HCT116 (cell line): ENCODE measurements at places on chromosomes 11 and 22.

- DNase-seq, result no peak
Measured at GRCh38 chr11:128928400-128928799, 14.3 kb downstream of the TP53AIP1 start.

DNA sequence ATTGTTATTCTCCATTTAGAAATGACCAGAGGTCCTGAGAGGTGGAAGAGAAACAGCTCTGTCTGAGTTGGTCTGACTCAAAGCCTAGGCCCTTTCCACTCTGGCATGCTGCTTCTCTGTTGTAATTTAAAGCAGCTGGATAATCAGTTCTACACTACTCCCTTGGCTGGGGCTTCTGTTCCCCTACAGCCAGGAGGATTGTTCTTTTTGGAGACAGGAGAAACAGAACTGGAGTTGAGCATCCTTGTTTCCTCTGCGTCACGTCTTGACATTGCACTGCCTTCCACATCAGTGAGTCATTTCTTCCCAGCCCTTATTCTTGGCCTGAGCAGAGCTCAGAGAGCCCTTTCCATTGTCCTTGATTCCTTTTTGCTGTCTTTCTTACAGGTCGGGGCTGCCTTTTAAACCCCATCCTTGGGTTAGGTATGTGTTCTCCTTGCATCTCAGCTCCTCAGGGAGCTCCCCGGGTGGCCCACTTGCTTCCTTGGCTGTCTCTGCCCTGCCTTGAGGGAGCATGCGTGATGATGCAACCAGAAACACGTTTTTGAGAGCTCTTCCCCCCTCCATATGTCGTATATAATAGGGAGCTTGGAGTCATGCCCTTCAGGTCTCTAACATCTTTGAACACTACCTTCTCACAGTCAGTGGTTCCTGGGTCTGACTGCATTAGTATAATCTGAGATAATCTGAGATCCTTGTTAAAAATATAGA lies 35.7 kb downstream of the CYB5R2 start:
- DNase-seq, result no peak

DNA sequence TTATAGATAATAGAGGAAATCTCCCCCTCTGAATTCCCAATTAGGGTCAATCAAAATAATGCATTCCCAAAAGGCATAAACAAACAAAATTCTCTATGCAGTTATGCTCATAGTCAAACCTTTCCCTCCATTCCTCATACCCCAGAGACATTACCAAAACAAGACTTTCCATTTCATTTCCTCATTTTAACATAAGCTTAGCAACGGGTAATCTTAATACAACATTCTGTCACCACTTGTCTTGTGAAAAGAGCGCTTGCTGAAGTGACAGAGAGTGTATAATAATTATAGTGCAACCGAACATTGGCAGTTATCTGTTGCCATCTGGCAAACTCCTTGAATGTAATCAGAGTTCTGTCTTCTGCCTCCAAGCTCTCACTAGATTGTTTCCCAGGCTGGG lies 1.2 kb upstream of the SLN start:
- DNase-seq, result no peak

- no peak for DNase-seq
Measured at GRCh38 chr22:36375071-36375980, 12.4 kb downstream of the MYH9 start.

DNA sequence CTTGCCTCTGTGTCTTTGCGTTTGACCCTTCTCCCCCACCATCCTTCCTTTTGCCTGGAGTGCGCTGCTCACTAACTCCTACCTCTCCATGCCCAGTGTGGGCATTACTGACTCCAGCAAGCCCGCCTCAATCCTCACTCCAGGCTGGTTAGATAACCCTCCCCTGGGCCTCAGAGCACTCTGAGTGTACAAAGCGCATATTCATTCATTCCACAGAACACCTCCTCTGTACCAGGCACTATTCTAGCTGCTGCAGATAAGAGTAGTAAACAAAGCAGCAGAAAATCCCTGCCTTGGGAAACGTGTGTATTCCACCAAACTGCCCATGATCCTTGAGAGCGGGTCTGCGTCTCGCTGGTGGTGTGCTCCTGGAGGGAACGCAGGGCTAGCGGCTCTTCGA lies 3.2 kb downstream of the SLC22A8 start:
- DNase-seq, result no peak

- DNase-seq, result no peak
Measured at GRCh38 chr11:21883354-21883753, 309.5 kb upstream of the ANO5 start.

GRCh38 chr11:67463680-67464410 lies 5.2 kb downstream of the TMEM134 start:
- peak; percentile 73 for DNase-seq

GRCh38 chr11:125335106-125335505 lies 161.0 kb downstream of the FEZ1 start:
- no peak for DNase-seq

DNA sequence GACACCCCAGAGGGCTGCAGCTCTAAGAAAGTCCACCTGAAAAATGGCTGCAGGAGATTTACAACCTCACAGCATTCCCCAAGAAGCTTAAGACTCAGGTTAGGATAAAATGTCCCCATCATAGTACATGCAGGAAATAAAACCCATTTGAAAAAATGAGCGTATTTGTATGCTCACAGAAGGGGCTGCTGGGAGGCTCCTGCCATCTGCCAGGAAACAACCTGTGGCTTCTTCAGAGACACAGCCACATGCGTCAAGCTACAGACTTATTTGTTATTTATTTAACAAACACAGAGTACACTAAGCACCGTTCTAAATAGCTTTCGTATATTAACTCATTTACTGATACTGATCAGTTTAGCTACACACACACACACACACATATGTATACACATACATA lies 73.4 kb downstream of the FEZ1 start:
- DNase-seq, result no peak

GRCh38 chr11:86201371-86201884 lies 43.1 kb upstream of the EED start:
- no peak for DNase-seq

DNA sequence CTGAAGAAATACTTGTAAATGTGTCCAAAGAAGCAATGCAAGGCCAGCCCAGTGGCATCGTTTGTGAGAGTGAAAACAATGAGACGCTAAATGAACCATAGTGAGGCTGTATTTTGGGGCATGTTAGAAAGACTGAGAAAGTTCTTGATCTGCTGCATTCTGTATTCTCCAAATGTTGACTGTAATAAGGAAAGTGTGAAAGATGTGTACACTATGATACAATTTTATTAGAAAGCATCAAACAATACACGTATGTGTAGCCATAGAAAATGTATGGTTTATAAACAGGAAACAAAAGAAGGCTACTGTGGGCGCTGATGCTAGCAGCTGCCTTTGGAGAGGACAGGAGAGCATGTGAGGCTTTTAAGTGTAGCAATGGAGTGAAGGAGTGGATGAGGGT lies 233.5 kb upstream of the E2F8 start:
- DNase-seq, result no peak

DNA sequence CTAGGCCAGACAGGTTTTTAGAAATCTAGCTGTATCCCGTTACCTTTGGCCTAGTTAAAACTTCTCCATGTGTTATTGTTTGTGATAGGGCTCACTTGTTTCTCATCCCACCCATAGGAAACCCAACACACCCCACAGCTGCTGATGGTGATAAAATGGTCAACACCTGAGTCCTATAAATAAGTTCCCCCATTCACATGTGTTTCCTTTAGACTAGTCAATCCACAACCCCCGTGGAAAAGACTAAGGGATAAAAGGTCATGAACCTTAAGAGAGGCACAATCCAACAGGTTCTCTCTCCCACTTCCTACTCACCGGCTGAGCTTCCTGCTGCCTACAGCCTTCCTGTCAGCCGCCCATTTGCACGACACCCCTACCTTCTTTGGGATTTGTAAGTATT lies 768.4 kb downstream of the JRKL start:
- DNase-seq, result no peak

DNA sequence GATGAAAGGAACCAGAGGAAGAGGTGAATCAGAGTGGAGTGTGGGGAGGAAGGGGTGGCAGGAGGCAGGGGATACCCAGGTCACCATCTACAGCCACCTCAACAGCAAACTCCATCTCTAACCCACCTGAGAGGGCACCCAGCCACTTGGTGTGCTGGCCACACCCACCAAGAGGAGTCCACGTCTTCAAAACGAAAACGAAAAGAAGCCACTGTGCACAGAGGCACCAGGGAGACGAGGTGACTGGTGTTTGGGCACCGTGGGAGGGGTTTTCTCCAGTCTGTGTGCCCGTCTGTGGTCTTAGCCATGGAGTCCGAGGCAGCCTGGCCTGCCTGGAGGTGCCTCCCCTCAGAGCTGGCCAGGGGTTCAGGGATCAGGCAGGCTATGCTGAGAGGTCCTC lies 20.2 kb downstream of the PDGFB start:
- DNase-seq, result no peak

DNA sequence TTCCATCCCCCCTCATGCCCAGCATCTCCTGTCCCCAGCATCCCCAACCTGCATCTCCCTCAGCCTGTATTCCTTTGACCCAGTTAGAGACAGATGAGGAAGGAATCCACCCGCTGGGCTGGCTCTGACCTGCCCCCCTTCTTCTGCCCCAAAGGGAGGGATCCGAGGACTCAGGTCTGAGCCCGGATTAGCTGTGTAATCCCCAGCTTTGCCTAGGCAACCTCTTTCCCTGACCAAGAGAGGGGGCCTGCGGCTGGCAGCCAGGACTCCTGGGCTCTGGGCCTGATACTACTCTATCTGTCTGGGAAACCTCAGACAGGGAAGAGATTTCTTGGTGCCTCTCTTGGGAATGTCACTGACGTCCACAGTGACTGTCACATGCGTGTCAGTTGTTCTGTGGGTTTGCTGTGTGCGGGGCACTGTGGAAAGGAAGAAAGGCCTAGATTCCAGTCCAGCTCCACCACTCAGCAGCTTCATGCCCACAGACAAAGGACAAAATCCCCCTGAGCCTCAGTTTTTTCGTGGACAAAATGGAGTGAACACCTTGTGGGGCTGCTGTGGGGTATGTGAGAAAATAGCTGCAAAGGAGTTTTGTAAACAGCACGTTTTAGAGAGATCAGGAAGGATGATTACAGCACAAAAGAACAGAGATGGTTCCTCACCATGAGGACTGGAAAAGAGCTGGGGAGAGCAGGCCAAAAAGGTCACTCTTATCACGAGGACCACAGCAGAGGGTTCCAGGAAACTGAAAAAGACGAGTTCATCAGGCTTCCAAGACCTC lies 1.3 kb upstream of the NDUFV1 start:
- DNase-seq, result no peak

DNA sequence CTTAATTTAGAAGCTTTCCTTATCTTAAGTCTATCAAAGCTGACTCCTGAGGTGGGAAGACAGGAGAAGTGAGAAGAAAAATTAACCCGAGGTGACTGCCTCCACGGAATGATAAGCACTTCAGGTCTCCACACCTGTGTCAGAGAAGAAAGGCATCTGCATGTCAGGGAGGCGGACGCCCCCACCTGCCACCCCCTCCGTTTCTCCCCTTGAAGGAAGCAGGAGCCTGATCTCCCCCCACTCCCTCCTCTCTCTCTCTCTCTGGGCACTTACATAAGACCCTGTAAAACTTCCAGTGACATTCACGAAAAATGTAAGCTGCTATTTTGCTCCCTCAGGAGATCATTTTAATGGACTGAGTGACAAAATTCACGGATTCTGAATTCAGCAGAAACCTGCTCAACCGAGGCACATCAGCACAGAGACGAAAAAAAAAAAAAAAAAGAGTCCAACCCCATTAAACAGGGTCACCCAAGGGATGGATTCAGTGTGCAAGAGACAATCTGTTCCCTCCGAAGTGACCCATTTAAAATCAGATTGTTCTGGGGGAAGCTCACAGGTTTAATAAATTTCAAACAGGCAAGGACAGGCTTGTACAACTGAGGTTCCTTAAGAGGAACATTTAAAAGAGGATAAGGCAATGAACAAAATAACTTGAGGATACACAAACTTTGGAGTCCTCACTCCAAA lies 1.5 kb downstream of the LARGE1 start:
- DNase-seq, result no peak

DNA sequence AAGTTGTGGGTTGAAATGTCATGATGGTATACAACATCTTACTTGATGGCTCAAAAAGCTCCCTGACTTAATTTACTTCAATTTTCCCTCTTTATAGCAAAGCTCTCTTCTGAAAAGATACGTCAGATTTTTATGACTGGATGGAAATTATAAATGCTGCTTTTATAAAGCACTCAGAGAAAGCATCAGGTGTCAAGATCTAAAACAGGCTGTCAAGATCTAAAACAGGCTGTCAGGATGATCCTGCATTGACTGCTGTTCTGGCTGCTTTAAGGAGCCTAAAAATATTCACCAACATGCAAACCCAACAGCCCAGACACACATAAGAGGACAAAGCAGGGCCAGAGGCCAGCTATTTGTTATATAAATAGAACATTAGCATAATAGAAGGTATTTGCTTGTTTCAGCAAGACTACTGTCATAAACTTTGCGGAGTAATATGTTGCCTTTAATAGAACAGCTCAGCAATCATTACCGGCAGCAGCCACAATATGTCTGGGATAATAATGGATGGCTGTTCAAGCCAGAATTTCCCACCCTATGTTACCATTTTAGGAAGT lies 77.3 kb upstream of the ANO5 start:
- DNase-seq, result no peak

DNA sequence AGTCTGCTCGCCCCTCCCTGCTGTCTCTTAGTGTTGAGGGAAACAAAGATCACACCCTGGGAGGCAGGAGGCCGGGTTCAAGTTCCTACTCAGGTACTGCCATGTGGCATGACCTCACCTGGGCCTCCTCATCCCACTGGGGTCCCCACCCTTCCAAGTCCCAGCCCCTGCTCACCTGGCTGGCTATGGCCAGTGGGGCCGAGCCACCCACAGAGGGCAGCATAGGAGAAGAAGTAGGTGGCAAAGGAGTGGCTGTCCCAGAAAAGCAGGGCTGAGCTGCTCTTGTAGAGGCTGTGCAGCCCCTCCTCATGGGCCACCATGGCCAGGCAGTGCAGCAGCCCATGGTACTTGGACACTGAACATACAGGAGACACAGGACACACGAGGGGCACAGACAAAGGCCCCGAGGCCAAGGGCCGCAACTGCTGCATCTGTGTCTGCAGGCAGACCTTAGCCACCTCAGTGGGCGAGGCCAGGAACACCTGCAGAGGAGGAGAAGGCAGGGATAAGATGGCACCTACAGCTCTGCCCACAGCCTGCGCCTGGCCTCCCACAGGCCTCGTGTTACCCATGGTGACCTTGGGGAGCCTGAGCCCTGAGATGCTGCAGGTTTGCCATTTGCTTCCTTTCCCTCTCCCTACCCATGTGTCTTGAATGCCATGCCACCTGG lies 50.6 kb upstream of the MPEG1 start:
- peak; percentile 7 for DNase-seq

GRCh38 chr11:18566406-18566805 lies 22.1 kb downstream of the UEVLD start:
- DNase-seq, result no peak

- no peak for DNase-seq
Measured at GRCh38 chr22:36433318-36434231, 45.8 kb upstream of the MYH9 start.
